ENCODE measurements at places on chromosomes 1 and 21. TPM values are rescaled to one million over a fixed set of nuclear protein-coding genes. Genes with fewer than 3 reads are reported as not detected.

The ACADM gene
- 30.0 TPM for total RNA-seq

The CD46 gene
- 71.9 TPM for total RNA-seq

The PBX1 gene
- 4.6 TPM for total RNA-seq

The WNT4 gene
- total RNA-seq: 5.8 TPM

The ZSCAN20 gene
- total RNA-seq: 3.1 TPM

The PGLYRP4 gene
- total RNA-seq: 3.5 TPM

The PRELP gene
- total RNA-seq: not detected

The CFAP57 gene
- total RNA-seq: 0.14 TPM

The RAP1GAP gene
- total RNA-seq: 0.46 TPM

The PROK1 gene
- total RNA-seq: not detected

The VWA1 gene
- total RNA-seq: 96.3 TPM

The HES3 gene
- 0.78 TPM for total RNA-seq

The GLIS1 gene
- 0.33 TPM for total RNA-seq

The KRTAP13-2 gene
- total RNA-seq: not detected

The ETNK2 gene
- total RNA-seq: 17.7 TPM

The TRMT1L gene
- 20.9 TPM for total RNA-seq

The S100A2 gene
- 5,324 TPM for total RNA-seq

The CDCA8 gene
- total RNA-seq: 22.4 TPM

The KCNA3 gene
- not detected for total RNA-seq

The HLX gene
- total RNA-seq: 0.42 TPM

The SPATA1 gene
- total RNA-seq: 16.8 TPM

The HSD3B2 gene
- total RNA-seq: not detected

The FCAMR gene
- not detected for total RNA-seq

The DISP3 gene
- total RNA-seq: 0.37 TPM

The TMEM79 gene
- total RNA-seq: 37.5 TPM

The LAMB3 gene
- total RNA-seq: 652 TPM

The E2F2 gene
- 2.1 TPM for total RNA-seq

The SFT2D2 gene
- 34.3 TPM for total RNA-seq

The SPRR2F gene
- total RNA-seq: not detected

The CHIA gene
- not detected for total RNA-seq
